Stimulated activated CD4-positive, alpha-beta T cell treated with anti-CD3 and anti-CD28 coated beads, Interleukin-2, amount 100 ng/mL, for 24 hours (primary cell): ENCODE measurements at places on chromosomes 13 and 19.

DNA sequence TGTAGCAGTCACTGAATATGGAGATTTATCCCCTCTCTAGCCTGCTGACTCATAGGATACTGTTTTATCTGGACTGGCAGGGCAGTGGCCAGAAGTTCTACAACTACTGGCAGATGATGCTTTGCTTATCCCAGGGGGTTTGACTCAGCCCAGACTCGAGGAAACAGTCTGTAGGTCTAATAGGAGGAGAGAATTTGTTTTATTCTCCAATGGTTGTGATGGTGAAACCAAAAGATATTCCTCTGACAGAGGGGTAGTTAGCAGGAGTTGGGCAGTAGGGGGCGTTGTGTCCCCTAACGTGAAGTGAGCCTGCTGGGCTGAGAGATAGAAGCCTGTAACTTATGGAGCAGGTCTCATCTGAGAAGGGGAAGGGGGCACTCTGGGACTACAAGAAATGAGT lies 74.9 kb downstream of the WTIP start:
- DNase-seq: no peak

DNA sequence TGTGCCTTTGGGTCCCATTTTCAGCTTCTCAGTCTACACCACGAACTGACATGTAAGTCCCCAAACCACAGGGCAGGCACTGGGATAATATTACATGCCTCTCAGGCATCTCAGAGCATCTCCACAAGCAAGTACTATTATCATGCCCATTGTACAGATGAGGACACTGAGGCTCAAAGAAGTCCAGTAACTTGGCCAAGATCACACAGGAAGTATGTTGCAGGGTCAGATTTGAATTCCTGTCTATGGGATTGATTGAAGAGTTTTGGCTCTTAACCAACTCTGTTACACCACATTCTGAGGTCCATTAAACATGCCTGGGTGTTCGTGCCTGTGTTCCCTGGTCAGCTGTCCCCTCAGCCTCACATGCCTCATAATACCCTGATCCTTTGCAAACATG lies 319.8 kb downstream of the FOXO1 start:
- no peak for DNase-seq

DNA sequence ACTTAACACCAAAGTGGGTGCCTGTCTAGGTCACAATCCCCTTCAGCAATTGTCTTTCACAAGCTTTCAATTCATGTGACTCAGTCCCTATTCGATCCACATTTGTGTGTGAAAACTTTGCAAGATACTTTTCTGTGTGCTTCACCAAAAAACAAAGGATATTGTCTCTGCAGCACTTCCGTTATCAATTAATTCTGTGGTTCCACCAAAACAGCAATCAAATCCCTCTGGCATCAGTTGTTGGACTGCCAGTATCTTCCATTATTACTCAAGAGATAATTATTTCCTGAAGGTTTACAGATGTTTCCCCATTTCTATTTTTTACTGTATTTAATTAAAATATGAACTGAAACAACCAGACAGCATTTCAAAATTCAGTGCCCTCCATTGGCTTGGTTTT lies 481.4 kb downstream of the SUCLA2 start:
- DNase-seq: no peak

DNA sequence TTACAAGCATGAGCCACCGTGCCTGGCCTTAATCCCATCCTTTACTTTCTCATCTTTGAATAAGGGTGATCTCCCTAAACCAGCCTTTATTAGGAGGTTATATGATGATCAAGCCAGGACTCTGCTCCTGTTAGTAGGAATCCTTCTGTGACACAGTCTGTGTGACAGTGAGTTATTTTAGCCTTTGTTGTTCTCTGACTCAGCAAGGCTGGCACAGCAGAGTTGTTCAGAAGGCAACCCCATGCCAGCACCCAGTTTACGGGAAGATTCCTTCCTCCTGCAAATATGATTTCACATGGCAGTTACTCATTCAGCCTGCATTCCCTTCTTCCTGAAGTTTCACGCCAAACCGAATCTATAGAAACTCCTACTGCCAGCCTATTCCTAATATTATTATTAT lies 10.5 kb upstream of the MIER2 start:
- no peak for DNase-seq

GRCh38 chr13:22062478-22063205 lies 391.8 kb downstream of the FGF9 start:
- no peak for DNase-seq

DNA sequence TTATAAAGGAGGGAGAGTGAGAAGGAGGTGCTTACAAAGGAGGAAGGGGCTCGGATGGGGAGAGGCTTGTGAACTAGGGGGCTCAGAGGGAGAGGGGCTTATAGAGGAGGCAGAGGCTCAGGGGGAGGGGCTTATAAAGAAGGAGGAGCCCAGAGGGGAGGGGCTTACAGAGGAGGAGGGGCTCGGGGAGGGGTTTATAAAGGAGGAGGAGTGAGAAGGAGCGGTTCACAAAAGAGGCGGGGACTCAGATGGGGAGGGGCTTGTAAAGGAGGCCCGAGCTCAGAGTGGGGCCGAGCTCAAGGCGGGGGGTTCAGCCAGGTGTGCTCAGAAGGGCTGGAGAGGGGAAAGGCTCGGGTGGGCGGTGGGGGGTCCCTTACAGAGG lies 500 bp downstream of the SMIM24 start:
- DNase-seq: peak; percentile 36

- DNase-seq: no peak
Measured at GRCh38 chr13:107020393-107020792, 452.5 kb upstream of the ARGLU1 start.

GRCh38 chr19:55700813-55701212 lies 25.8 kb downstream of the EPN1 start:
- DNase-seq: no peak

DNA sequence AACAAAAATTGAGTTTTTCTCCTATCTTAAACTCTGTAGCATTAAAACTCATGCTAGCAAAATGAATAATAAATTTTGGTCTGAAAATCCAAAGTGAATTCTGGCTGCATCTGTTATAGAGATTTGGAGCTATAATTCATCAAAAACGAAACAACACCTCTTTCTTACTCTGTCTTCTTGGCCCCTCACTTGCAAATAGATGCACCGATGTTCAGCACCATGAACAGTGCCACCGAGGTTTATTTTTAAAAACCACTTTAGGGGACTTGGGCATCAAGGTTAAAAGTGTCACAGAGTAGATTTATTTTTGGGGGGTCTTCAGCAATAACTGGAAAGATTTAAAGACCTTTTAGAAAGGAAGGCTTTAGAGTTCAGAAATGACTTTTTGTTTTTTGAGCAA lies 26.1 kb upstream of the EID2 start:
- no peak for DNase-seq

DNA sequence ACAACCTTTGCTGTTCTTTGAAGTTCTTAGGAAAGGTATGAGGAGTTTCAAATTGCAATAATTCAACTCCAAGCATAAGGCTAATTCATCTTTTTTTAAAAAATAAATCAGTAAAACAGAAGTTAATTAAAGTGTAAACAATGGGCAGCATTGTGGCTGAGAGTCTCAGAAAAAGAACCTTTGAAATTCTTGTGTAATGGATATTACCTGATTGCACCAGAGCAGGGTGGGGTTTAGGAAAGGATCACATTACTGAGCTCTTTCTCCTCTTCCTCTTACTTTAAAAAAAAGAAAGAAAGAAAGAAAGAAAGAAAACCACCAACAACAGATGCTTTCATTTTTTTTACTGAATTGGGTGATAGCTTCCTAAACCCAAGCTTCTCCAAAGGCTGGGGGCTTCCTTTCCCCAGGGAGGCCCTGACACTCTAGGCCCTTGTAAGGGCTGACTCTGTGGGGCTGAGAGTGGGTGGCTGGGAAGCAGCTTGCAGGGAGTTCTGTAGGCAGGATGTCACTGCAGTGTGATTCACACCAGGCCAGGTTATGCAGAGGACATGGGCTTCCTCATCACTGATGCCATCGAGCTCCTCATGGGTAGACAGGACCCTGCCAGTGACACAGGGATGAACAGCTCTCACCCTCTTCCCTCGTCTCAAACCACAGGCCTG lies 564.5 kb downstream of the FGF9 start:
- DNase-seq: peak; percentile 6

GRCh38 chr13:94706101-94706842 lies 6.1 kb downstream of the SOX21 start:
- DNase-seq: no peak

- DNase-seq: no peak
Measured at GRCh38 chr19:48443256-48443655, 2.5 kb upstream of the GRWD1 start.

DNA sequence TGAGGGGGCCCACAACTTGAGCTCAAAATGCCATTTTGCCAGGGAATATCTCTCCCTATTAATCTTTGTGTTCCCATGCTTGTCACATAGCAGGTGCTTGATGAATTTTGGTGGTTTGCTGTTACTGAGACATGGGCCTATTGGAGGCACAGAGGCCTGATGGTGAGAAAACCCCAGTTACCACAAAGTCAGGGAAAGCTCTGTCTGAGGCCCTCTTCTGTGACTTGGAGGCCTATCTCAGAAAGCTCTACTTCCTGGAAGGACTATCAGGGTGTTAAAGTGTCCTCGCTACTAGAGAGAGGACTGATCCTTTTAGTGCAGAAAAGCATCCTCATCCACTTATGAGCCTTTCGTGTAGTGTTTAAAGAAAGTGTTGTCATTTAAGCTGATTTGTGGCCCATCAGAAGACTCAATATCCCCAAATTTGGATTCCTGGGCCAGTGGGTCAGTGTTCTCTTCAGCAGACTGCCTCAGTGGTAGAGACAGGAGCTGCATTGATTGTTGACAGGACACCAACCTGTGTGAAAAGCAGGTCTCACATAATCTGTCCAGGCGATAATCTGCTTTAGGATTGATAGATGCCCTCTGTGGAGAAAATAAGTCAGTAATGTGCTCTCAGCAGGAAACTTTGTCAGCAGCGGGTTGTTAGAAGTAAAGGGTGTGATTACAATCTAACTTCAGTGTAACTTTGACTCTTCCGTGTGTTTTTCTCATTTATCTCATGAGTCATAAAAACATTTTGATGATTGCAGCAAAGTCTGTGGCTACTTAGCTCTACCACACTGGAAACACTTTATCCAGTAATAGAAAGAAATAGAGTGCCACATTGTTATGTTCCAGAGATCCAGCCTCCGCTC lies 121.0 kb downstream of the AKAP11 start:
- DNase-seq: peak; percentile 29

DNA sequence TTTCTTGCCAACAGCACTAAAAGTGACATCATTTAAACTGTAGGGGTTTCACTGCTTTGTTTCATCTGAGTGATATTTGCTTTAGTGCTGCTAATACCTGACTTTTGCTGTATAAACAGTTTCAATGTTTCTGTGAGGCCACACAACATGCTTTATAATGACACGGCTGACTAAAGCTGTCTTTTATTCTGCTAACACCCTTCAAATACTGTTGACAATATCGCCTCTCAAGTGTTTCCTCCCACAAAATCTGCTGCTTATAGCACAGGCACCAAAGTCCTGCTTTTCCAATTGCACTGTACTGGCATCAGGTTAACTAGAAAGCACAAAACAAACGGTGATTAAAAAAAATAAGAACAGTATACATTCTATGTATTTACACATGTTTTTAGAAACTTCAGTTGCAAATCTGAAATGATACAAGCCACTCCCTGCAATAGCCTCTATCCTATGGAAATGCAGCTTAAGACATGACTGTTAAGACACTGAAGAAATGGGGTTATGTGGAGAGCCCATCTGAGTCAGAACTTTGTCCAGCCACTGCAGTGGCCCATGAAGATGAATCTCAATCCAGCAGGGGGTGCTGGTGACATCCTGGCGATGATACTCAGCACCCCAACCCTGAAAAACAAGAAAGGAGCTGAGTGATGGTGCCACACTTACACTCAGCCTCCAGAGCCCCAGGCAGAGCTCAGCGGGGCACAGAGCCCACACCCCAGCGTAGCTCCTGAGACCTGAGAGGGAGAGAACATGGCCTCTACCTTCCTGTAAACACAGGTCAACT lies 29.4 kb downstream of the RFXAP start:
- no peak for DNase-seq

DNA sequence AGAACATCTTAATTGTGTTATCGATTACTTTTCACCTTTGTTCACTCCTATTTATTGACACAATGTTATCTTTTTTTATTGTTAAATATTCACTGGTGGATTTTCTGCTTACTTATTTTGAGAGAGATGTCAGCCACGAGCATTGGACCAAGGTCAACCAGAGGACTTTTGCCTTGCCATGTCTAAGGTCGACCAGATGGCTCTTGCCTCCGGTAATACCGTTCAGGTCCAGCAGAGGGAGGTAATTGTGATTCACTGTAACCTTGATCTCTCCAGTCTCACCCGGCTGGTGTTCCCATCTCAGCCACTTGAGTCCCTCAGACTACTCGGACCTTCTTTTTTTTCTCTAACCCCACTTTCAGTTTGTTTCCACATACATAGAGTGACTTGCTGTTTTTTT lies 1438.1 kb downstream of the UQCRFS1 start:
- peak; percentile 17 for DNase-seq

DNA sequence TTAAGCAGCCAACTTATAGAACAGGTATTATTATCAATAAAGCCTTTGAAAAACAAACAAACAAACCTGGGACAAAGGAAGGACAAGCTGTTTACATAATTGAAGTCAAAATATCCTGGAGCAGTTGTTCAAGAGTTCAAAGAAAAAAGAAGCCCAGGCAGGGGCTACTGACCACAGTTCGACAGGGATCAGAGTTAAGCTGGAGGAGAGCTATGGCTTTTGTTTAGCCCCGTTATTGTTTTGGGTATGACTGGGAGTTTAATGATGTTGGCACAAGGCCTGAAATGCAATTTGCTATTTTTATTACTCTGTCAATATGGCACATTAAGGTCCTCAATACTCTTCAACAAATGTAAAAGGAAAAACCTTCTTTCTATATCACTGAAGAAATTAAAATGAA lies 624.4 kb upstream of the KLHL1 start:
- DNase-seq: no peak

DNA sequence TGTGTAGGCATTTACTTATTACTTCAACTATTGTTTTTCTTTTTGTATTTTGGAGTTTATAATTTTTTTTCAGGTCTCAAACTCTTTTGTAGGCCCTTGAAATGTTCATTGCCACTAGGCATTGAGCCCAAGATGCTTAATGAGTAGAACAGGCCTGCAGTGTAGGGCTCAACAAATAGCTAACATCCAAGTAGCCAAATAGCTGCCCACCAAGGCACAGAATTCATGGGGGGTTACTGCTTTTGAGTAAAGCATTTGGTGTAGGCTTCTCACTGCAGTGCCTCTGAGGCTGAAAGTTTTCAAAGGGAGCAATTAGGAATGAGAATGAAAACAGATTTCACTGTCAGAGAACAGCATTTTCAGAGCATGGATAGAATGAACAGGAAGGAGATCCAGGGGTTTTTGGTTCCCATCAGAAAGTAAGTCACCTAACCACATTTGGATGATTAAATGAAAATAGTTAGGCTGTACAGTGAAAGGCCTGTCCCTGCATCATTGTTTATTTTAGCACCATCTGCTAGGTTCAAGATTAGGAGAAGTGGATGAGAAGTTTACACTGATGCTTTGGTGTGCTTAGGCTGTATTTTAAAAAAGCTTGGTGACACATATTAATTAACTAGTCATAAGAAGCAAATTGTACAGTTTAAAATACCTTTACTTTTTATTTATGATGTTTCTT lies 61.0 kb downstream of the EDNRB start:
- no peak for DNase-seq
